Stimulated activated CD4-positive, alpha-beta T cell treated with anti-CD3 and anti-CD28 coated beads, Interleukin-15, amount 100 ng/mL, for 48 hours (primary cell): ENCODE measurements at places on chromosomes 3 and 15.

- DNase-seq: no peak
Measured at GRCh38 chr15:45338417-45338816, 39.9 kb downstream of the GATM start.

GRCh38 chr3:58584690-58585004 lies 7.5 kb upstream of the FAM107A start:
- DNase-seq: no peak

DNA sequence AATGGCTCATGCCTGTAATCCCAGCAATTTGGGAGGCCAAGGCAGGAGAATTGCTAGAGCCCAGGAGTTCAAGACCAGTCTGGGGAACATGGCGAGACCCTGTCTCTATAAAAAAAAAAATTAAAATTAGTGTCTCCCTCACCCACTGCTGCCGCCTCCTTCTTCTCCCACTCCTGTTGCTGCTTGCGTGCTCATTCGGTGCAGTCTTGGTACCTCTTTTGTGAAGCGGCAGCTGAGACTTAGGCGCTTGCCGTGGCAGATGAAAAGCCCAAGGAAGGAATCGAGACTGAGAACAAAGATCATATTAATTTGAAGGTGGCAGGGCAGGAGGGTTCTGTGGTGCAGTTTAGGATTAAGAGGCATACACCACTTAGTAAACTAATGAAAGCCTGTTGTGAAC lies 20.0 kb downstream of the GLB1 start:
- DNase-seq: no peak

DNA sequence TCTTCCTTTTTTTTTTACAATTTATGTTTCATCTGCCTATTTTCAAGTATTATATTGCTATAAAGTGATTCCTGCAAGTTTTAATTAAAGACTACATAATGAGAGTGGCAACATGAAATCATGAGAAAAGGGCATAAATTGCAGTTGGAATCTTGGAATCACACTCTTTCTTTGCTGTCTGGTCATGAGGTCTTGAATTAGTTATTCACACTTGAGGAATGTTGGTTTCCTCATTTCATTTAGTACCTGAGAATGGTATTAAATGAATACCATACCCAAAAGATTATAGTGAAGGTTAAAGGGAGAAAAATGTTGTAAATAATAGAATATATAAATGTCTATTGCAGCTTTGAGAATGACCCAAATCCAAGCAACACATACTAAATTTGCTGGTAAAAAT lies 25.8 kb upstream of the CNTN3 start:
- DNase-seq: no peak

- DNase-seq: no peak
Measured at GRCh38 chr3:62372621-62373041, 719 bp downstream of the FEZF2 start.

- DNase-seq: no peak
Measured at GRCh38 chr3:167115331-167115934, 264.7 kb downstream of the ZBBX start.

DNA sequence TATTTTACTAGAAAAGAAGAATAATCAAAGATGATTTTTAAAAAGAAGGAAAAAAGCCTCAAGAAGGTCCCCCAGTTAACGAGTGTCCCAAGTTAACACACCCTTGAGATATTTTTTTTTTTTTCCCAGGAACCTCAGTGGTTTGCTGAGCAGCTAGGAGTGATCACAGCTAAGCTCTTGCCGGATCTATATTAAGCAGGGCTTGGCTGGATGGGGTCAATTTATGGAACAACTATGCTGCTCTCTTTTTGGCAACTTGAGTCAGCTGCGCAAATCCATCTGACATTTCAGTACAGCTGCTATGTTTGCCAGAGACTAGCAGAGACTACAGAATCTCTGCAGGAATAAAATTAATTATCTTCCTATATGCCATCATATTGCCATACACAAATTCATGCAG lies at the start of gene LMOD3:
TSS of gene LMOD3 (minus strand) at position 193 of the 400 bp plus-strand sequence. CDS start 209 bp downstream, outside the sequence.
- DNase-seq: no peak

DNA sequence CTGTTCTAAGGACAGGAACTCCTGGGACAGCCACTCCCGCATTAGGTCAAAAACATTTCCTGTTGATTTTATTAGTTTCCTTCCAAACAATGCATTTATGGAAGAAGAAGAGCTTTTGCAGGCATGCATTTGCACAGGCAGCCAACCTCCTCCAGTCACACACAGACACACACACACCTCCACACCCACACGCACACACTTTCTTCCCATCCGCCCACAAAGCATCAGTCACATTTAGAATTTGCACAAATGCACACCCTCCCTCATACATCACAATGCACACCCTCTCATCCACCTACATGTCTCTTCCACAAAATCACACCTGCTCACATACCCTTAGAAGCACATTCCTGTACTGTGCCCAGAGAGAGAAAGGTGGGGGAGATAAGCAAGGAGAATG lies 4.1 kb upstream of the TYRO3 start:
- DNase-seq: no peak

DNA sequence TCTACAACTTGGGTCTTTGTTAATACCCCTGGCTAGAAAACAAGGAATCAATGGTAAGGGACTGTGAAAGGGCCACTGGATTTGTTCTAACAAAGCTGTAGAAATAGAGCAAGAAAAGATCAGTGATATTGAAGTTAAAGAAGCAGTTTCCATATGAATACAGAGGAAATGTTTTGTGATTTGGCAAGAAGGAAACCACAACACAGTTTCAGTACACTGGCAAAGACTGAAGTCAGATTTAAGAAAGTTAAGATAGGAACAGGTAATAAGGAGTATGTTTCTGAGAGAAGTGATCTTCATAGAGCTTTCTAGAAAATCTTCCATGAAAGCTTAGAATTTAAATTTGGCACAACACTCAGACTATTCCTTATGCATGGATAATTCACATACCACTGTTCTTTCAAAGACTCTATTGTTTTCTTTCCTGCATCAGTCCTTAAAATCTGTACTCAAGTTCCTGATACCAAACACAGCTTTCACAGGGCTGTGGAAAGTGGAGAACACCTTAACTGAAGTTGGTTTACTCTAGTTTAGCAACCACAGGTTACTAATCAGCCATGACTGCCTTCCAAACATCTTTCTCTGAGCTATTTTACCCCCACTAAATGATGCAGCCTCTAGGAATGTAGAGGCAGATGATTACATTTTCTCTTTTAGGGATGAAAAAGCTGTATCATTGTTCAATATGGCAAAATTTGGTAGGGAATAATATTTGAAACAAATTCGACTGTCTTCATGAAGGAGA lies 32.4 kb upstream of the ALCAM start:
- DNase-seq: no peak

- no peak for DNase-seq
Measured at GRCh38 chr3:26308454-26308853, 314.1 kb upstream of the LRRC3B start.

DNA sequence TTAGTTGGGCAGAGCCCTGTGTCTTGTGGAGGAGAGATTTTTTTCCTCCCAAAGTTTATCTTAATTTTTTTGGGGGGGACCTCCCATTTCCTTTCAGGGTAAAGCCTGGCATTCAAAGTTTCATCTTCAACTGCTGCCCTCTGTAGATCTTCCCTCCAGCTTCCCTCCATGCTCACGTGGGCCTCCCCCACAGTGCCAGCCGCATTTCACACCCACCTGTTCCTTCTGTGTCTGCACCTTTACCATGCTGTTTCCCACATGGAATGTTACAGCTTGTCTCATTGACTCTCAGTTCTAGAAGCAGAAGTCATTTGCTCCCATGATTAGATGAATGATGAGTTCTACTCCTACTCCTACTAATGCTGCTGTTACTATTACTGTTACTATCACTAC lies 6.5 kb downstream of the CELF6 start:
- DNase-seq: no peak

- no peak for DNase-seq
Measured at GRCh38 chr15:40770147-40770721, 454 bp downstream of the C15orf62 start.

- no peak for DNase-seq
Measured at GRCh38 chr3:12752102-12752501, 7.0 kb downstream of the TMEM40 start.

- no peak for DNase-seq
Measured at GRCh38 chr3:16406579-16406978, 106.9 kb downstream of the RFTN1 start.

DNA sequence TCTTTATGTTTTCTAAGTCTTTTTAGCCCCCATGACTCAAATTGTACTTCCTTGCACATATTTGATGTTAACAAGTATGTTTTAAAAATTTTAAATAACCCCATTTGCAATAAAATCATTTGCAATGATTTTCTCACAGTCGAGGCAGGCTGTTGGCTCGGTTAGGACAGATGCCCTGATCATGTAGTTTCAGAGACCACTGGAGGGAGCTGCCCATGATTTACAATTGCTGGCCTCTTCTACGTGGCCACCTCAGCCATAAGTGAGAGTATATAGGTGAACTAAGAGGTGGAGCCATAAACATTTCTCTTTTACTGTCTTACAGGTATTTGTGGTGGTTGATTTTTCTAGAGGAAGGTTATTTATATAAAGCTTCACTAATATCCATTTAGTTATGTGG lies 1.7 kb downstream of the DTWD1 start:
- no peak for DNase-seq

DNA sequence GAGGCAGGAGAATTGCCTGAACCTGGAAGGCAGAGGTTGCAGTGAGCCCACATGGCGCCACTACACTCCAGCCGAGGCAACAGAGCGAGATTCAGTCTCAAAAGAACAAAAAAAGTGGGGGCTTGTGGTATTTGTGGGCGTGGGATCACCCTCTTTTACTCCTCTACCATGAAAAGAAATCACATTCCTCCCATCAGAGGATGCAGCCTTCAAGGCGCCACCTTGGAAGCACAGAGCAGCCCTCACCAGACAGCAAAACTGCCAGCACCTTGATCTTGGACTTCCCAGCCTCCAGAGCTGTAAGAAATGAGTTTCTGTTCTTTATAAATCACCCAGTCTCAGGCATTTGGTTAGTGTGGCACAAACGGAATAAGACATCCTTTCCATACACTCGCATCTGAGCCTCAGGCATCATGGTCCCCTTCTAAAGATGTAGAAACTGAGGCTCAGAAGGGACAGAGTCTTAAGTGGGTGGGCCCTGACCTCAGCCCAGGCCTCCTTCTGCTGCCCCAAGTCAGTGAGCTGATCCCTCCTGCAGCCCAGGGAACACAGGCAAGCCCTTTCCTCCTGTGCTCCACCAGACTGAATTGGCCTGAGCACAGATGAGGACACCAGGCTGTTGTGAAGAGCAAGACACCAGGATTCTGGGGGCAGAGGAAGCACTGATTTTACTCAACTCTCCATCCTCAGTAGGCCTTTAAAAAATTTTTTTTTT lies 201.7 kb upstream of the LINGO1 start:
- no peak for DNase-seq

DNA sequence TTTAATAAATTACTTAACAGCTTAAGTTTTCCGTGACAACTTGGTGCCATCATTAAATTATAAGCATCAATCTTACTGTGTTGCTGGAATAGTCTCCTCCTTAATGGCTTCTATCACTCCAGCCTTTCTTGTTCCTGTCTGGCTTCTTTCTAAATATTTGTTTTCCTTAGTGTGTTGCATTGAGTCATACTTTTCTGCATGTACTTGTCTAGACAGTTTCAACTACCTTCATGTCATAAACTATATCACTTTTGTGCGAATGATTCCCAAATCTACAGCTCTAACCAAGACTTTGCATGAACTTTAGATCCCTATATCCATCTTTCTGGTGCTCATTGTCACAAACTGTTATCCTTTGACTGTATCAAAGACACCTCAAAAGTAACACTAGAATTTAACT lies 78.4 kb downstream of the AKAP13 start:
- no peak for DNase-seq

- no peak for DNase-seq
Measured at GRCh38 chr3:11724615-11725339, 81.1 kb upstream of the VGLL4 start.

DNA sequence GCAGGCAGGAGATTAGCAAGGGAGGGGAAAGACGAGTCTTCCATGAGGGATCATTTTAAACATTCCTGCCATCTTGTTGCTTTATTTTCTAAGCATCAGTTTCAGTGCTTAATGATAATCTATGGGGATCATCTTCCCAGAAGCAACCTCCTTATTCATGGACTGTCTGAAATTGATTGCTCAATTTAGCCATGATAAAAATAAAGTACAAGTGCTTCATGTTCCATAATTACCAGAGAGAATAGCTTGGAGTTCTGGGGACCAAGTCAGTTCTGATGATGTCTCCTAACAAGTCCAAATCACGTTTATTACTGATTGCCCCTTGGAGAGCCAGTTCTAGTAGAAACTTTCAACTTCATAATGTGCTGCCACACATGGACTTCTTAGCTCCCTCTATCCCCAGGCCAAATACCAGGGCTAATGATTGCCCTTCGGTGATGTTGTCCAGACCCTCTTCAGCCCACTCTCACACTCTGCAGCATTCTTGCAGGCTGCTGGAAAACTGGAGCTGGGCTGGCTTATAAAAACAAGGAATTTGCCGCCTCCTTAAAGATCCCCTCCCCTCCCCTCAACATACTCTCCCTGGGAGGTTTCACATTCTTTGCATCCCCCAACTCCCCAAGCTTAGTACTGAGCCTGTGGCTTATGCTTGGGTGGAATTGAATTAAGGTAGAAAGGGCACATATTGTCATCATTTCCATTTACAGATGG lies 222.1 kb upstream of the ADAMTS9 start:
- no peak for DNase-seq

DNA sequence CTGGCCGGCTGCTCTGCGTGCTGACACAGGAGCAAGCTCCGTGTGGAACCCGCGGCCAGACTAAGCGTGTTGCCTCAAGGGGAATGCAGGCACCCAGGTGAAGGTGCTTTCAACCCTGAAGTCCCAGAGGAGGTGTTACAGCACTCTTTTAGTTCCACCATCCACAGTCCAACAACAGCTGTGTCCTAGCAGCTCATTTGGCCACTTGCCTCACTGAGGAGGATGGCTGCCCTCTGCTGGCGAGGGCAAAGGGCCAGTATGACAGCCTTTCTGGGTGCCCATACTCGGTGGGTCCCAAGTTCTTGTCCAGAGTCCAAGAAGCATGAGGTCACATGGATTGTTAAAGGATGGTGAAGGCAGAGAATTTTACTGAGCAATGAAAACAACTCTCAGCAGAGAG lies 87.8 kb downstream of the C3orf85 start:
- DNase-seq: peak; percentile 9

DNA sequence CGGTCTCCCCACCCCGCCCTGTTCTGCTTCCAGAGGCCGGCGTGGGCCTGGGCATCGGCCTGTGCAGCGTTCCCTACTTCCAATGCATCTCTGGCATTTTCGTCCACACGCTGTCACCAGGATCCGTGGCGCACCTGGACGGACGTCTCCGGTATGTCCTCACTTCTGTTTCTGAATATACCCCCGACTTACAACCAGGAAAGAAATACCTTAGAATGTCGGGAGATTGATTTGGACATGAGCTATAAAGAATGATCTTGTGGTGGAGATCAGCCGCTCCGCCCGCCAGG lies 41.4 kb downstream of the STARD5 start:
- DNase-seq: no peak

GRCh38 chr15:97963779-97964178 lies 3.3 kb downstream of the ARRDC4 start:
- DNase-seq: no peak

DNA sequence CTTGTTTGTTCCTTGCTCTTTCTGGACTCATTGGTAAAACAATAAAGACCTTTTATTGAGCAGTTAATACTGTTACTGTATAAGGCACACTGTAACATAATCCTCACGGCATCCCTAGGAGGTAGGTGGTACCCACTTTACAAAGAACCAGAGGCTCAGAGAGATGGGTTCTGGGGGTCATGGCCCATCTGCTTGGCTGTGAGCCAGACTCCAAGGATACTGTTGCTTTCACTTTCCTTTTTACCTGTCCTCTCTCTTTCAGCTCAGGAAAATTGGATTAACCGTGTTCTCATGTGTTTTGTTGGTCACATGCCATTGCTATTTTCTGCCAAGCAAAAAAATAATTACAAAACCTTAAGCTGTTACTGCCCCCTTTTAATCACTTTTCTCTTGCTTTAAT lies 34.8 kb upstream of the FILIP1L start:
- no peak for DNase-seq
